H1 (cell line): ENCODE measurements at places on chromosomes 13 and 19. TPM values are rescaled to one million over a fixed set of nuclear protein-coding genes. Genes with fewer than 3 reads are reported as not detected.

FREM2 gene
- 22.2 and 22.8 TPM in 2 replicates for total RNA-seq

LILRB2 gene
- not detected in 2 replicates for total RNA-seq

SIX5 gene
- 24.2 and 27.3 TPM in 2 replicates for total RNA-seq

RNF113B gene
- total RNA-seq, result not detected in 2 replicates

LRRC63 gene
- not detected in 2 replicates for total RNA-seq

CAPS gene
- total RNA-seq, result 1.8 and 2.1 TPM in 2 replicates

LILRB1 gene
- not detected in 2 replicates for total RNA-seq

SERP2 gene
- 1.7 and 2.0 TPM in 2 replicates for total RNA-seq

OR7A5 gene
- total RNA-seq, result not detected in 2 replicates
